Tibial nerve (tissue), 4 donors: ENCODE measurements at places on chromosomes 3 and 15. TPM values are rescaled to one million over a fixed set of nuclear protein-coding genes. Genes with fewer than 3 reads are reported as not detected.

DNA sequence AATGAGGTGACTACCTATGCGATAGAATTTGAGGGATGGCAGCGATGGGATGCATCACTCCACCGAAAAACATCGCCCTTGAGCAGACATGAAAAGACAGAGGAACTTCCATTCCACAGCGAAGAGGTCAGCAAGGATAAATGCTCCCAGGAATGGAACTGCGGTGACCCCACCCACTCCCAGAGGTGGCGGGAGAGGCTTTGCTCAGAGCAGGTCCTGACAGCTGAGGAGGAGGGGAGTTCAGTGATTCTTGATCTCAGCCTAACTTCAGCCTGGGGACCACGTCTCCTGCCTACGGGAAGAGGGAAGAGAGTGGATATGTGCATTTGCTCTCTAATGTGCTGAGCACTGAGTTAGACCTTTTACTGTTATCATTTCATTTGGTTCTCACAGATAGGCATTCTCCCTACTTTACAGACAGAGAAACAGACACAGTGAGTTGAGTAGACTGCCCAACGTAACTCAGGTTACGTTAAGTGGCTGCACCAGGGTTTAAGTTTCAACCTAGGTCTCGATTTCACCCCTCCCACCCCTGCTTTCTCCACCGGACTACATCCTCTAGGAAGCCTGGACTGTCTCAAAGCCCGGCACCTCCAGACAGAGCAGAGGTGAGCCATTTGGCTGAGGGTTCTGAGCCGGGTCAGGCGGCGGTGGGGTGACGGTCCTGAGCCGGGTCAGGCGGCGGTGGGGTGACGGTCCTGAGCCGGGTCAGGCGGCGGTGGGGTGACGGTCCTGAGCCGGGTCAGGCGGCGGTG is 170.0 kb downstream of the RAB11A start:
- DNase-seq: no peak
- no peaks in the 10 kb centered on the region for H3K4me1 ChIP-seq
- H3K36me3 ChIP-seq: no peaks in the 10 kb centered on the region
- no peak overlapping the region for H3K27ac ChIP-seq

GRCh38 chr3:127495821-127496655 is 94.5 kb downstream of the TPRA1 start:
- no peak overlapping the region for H3K4me3 ChIP-seq
- no peaks in the 10 kb centered on the region for H3K4me1 ChIP-seq

DNA sequence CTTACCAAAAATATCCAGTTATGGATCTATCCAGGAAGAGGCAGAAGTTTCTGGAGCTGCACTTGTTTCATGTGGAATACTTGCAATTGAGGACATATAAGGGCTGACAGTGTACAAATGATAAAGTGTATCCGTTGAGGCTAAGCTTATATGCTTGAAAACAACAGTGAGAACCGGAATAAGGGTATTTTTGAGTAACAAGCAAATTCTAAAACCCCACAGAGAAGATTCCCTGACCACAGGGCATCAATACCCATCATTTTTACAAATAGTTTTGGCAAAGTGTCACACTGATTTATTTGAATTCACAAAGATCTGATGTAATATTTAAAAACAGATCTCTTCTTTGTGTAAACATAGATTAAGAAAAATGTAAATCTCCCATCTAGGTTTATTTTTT is 208.4 kb downstream of the FMN1 start:
- no peaks in the 10 kb centered on the region for H3K27me3 ChIP-seq
- H3K4me3 ChIP-seq: no peak overlapping the region
- H3K4me1 ChIP-seq: no peaks in the 10 kb centered on the region
- H3K27ac ChIP-seq: no peak overlapping the region
- H3K36me3 ChIP-seq: no peaks in the 10 kb centered on the region

DNA sequence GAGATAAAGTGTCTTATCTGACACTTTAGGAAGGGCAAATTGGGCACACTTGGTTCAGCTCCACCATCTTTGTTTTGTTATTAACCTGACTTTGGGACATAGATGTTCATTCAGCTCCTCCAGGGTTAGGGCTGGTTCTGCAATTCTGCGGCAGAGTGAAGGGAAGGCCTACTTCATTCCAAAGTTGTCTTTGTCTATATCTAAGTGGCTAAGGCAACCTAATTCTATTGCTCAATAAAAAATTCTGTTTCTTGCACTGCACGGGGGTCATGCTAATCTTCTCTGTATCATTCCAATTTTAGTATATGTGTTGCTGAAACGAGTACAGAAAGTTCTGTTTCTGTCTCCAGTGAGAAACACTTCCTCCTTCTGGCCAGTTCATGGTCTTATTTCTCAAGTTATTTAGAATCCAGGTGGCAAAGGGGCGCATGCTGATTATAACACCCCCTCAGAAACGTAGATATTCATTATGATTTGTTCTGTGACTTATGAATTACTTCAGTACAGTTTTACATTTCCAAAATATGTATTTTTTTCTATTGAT is 53.5 kb downstream of the PFN2 start:
- H3K4me1 ChIP-seq: no peaks in the 10 kb centered on the region
- peaks cover 56% of the 10 kb centered on the region for H3K36me3 ChIP-seq
- no peak overlapping the region for H3K27ac ChIP-seq
- DNase-seq: no peak
- H3K27me3 ChIP-seq: no peaks in the 10 kb centered on the region

Gene TGM4
- total RNA-seq: not detected

Gene UBAP1L
- total RNA-seq: 12.0 TPM

GRCh38 chr3:53956586-53956985 is 64.9 kb upstream of the SELENOK start:
- no peaks in the 10 kb centered on the region for H3K36me3 ChIP-seq
- H3K27me3 ChIP-seq: no peaks in the 10 kb centered on the region
- no peaks in the 10 kb centered on the region for H3K4me1 ChIP-seq

Gene SI
- not detected for total RNA-seq

DNA sequence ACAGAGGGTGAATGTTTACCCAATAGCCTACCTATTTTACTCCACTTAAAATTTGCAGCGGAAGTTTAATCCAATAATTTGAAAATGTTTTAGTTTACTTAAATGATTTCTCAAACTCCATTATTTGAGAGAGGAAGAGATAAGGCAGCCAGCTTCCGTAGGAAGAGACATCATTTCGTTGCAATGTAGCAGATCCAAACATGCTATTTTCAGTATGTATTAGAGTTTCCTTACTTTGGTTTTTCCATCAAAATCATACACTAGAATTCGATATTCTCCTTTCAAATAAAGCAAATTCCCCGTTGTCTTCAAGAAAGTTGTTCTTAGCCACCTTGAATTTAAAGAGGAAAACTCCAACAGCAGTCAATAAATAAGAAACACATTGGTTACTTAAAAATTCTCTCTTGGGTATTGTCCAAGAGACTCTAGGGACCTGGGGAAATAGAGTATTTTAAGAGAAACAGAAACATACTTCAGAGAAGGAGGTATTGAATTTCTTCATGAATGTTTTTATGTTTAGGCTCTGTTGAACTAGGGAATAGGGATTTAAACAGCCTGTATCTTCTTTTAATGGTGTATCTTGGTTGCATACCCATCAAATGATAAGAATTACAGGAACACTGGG is 324.5 kb upstream of the GBE1 start:
- no peak overlapping the region for H3K27ac ChIP-seq
- no peak for DNase-seq
- no peak overlapping the region for H3K4me3 ChIP-seq
- no peaks in the 10 kb centered on the region for H3K27me3 ChIP-seq
- no peaks in the 10 kb centered on the region for H3K36me3 ChIP-seq
- no peaks in the 10 kb centered on the region for H3K4me1 ChIP-seq
